ENCODE measurements at places on chromosomes 2 and 18.

- peak; percentile 66 for DNase-seq
Measured at GRCh38 chr2:77800410-77800809, 278.2 kb upstream of the LRRTM4 start.

DNA sequence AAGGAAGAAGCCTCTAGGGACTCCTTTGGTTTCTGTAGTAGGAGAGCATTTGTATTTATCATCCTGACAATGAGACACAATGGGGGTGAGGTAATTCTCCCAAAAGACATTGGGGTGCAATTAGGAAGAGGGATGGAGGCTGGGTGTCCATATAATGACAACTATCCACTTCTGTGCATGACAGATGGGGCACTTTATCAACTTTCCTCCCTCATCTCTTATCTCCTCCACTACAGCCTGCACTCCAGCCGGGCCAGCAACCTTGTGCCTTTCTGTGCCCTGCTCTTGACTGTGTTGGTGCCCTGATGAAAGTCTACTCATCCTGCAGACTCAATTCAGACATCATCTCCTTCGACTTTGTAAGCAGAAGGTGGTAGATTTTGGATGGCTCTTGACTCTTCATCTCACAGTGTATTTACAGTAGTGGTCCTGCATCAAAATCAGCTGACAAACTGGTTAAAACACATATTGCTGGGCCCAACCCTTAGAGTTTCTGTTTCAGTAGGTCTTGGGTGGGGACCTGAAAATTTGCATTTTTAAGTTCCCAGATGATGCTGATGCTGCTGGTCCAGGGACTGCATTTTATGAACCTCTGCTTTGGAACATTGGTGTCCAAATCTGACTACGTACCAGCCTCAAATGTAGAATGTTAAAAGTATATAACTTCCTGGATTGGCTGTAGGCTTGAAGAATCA is 40.8 kb upstream of the CFAP36 start:
- DNase-seq: no peak

- DNase-seq: no peak
Measured at GRCh38 chr2:71937396-71937795, 210.3 kb downstream of the CYP26B1 start.

DNA sequence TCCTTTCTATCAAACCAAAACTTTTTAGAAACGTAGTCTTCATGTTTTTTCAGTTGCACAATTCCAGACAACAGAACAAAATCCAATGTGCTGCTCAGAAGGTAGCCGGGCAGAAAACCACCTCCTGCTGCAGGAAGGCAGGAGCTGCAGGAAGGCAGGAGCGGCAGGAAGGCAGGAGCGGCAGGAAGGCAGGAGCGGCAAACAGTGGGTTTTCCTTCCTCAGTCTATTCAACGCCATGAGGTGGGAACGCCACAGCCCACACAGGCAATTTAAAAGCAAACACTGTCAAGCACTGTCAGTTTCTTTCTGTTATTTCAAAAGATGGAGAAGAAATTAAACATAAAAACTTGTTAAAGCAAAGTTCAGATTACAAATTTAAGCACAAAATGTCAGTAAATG is 601.2 kb upstream of the SALL3 start:
- no peak for DNase-seq

DNA sequence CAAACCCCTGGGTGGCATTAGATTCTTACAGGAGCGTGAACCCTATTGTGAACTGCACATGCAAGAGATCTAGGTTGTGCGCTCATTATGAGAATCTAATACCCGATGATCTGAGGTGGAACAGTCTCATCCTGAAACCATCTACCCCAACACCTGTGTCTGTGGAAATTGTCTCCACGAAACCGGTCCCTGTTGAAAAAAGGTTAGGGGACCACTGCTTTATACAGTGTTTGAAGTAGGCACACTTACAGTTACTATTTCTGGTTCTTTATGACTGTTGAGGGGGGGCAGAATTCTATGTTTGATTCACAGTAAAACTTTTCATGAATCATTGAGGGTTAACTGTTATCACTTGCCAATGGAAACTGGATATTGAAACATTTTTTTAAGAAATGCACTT is 72.0 kb downstream of the RIF1 start:
- DNase-seq: no peak

DNA sequence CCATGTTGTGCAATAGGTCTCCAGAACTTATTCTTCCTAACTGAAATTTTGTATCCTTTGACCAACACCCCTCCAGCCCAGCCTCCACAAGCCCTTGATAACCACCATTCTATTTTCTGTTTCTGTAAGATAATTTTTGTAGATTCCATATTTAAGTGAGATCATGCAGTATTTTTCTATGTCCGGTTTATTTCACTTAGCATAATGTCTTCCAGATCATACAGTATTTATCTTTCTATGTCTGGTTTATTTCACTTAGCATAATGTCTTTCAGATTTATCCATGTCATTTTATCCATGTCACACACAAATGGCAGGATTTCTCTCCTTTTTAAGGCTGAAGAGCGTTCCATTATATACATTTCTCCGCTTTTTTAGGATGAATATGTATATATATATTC is 24.4 kb upstream of the ONECUT2 start:
- peak; percentile 50 for DNase-seq

All from SK-N-DZ (cell line).